NT2/D1 (cell line): ENCODE measurements at places on chromosomes 7 and 10.

DNA sequence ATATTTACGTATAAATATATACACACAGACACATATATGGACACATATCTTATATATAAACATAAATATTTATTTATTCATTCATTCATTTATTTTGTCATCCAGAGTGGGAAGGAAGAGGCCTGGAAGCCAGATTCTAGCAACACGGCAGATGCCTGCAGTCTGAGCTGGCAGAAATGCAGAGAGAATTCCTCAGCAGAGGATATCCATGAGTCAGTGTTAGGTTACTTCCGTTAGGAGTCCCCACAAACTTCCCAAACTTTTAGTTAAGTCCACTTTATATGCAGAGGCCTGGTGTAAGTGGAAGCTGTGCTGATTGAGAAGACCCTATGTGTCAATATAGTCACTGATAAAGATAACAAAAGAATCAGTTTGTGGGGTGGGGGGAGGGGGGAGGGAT lies 89.6 kb downstream of the PPP1R17 start:
- no peak for DNase-seq

- no peak for DNase-seq
Observed at GRCh38 chr7:5793361-5794072, 12.1 kb upstream of the RNF216 start.

DNA sequence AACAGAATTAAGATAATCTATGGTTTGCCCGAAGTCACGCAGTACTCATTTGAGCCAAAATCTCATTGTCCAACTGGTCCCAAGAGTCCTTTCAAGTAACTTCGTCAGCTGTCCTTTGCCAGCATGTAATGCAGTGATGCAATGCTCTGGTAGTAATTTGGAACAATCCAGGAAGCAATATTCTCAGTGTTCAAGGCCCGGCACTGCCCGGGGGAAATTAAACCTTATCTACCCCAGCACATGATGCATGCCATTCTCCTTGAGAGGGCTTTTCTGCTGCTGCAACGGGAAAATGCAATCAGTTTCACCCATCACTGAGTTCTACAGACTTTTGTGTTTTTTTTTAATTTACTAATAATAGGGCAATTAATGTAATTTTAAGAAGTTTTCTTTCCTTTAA lies 77.6 kb upstream of the NME8 start:
- no peak for DNase-seq

- DNase-seq, result no peak
Observed at GRCh38 chr10:114172776-114173602, 1.0 kb downstream of the CCDC186 start.

- DNase-seq, result peak; percentile 6
Observed at GRCh38 chr7:154568346-154568745, 434.6 kb downstream of the PAXIP1 start.

DNA sequence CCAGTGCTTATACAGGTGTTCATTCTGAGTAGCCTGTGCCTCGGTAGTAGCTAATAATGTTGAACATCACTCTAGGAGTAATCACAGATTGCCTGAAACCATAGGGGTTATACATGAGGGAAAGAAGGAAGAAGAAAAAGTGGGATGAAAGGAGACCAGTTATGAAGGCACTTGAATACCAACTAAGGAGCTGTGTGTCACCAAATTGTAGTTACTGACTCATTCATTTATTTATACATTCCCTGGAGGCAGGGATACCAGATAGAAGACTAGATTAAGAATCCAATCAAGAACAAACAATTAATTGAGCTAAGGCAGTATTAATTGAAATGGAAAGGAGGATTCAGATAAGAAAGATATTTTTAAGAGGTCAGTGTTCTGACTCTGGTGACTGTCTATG lies 129.6 kb upstream of the PRPS1L1 start:
- no peak for DNase-seq

DNA sequence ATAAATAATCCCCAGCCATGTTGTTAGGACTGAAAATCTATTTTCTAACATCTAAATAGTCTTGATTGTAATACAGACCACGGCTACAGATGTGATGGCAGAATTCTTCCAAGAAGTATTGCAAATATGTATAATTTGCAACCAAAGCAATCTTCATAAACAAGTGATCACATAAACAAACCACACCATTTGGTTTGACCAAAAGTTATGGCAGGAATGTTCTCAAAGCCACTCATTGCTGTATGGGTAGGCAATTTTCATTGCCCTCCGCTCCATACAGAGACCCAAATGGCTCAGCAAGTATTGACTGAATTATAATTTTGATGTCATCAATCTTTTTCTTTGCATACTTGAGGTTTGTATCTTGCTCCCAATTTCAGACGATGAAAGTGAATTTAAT lies 19.0 kb upstream of the RHOBTB1 start:
- DNase-seq, result no peak

DNA sequence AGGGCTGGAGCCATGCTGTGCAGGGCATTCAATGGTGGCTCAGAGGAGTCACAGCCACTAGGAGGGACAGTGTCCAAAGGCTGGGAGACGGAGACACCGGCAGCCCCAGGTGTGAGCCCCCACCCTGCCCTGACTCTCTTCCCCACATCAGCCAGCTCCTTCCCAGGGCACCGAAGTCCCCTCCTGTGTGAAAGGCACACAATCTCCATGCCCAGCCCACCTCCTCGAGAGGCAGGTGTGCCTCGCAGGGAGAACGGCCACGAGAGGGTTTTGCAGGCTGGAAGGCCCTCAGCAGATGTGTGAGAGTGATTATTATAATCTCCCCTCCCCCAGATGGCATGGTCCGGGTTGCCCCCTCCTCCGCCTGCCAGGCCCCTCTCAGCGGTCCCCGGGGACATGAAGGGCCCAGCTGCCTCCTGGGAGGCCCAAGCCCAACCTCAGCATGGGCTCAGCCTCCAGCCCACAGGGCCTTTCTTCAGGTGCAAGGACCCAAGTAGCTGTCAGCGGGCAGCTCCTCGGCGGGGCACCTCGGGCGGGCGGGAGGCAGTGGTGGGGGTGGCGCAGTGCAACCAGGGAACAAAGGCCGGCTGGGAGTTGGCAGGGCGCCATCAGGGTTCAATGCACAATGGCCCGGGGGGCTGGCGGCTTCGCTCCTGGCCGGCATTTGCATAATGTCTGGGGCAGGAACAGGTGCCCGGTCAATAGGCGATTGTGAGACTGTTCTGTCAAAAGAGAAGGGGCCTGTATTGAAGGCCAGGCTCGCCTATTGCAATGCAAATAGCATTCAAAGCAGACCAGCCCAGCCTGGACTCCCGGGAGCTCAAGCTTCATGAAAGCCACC lies 155.3 kb upstream of the ZMIZ1 start:
- peak; percentile 70 for DNase-seq

DNA sequence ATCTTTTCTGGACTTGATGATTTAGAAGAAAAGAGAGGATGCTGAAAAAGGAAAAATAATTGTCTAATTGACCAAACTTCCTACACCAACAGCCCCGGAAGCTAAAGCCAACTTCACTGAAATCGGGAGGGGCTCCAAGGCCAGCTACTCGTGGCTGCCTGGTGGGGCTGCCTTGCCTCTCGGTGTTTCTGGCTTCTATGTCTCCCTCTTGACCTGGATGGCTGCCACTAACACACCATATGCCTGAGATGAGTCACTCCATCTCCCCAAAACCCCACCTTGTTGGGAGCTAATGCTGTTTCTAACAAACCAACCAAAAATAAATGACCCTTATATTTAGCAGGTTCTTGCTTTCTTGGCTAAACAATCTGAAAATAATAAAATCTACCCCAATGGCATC lies 87.6 kb upstream of the AFAP1L2 start:
- no peak for DNase-seq

DNA sequence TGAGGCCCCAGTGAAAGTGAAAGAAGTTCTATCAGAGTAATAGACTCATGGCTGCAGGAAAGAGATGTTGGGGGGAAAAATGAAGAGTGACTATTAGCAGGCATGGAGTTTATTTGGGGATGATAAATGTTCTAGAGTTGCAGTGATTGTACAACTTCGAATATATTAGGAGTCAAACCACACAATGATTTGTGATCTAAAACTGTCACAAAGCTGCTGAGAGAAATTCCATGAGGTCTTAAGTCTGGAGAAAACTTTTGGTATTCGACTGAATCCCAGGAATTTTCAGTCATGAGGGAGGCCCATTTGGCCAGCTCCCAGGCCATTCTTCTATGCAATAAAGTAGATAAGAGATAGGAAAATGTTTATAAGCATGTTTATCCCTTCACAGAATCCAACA lies 55.9 kb upstream of the UNC5B start:
- no peak for DNase-seq

GRCh38 chr10:131959841-131960240 lies 21.9 kb downstream of the BNIP3 start:
- DNase-seq, result no peak

DNA sequence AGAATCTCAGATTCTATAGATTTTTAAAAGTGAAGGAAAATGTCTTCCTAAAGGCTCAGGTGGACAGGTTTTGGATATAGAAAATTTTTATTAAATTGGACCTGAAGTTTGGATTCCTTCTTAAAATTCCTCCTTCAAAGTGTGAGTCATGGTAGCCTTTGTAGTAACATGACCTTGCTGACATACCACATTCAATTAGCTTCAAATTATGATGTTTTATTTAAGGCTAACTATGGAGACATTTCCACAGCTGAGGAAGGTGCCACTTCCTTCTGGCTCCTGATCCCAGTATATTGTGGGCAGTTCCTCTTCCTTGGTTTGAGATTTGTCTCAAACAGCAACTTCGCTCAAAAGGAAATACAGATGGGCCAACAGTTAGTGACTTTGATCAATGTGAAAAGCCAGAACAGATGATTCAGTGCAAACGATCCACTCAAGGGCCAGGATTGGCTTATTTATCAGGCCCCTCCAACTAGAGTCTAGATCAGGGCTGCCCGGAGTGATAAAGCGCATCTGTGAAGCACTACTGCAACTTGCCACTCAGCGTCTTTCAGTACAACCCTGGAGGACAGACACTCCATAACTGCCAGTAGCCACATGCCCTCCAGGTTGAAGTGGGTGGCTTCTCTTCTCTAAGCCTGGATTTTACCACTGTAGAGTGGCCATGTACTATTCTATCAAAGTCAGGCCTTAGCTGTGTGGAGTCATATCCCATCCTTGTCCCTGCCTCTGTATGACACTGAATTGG lies 573.5 kb downstream of the KIF20B start:
- DNase-seq, result no peak

DNA sequence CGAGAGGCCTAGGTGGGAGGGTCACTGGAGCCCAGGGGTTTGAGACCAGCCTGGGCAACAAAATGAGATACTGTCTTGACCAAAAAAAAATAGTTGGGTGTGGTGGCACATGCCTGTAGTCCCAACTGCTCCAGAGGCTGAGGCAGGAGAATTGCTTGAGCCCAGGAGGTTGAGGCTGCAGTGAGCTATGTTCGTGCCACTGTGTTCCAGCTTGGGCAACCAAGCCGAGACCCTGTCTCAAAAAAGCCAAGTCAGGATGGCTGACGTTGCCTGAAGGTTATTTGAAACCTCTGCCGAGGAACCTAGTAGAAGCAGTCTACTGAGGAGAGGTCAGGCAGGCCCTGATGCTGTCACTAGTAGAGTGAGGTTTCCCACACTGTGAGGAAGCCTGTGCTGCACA lies 22.8 kb downstream of the DNAJB6 start:
- DNase-seq, result no peak

GRCh38 chr10:106278383-106278782 lies 886.1 kb downstream of the SORCS1 start:
- DNase-seq, result no peak

GRCh38 chr10:15780353-15781135 lies 60.8 kb upstream of the ITGA8 start:
- no peak for DNase-seq

DNA sequence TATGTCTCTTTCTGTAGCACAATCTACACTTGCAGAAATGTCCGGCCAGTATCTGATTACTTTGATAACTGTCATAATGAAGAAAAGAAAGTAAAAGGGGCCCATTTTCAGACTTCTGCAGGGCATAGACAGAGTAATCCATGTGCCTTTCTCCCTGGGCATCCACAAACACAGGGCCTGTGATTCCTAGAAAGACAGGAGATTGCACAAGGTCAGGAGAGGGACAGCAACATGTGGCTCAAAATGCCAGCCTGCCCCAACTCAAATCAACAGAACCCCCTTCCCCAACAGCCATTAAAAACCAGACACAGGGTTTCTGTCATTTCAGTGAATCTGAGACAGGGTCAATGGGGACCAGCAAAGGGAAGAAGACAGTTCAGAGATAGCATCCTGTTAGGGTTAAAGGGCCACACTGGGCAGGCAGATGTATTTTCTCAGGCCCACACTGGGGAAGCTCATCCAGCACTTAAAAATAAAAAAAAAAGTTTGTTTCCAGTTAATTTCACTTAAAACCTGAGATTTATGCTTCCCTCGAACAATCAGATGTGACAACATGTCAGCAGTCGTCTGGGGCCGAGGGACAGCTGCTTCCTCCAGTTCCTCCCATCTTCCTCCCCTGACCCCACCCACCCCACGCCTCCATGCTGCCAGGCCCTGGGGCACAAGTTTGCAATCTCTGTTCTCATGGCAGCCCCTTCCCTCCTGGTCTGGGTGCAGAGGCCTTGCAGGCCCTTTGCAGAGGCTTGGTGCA lies 30.7 kb upstream of the ACSL5 start:
- DNase-seq, result no peak

DNA sequence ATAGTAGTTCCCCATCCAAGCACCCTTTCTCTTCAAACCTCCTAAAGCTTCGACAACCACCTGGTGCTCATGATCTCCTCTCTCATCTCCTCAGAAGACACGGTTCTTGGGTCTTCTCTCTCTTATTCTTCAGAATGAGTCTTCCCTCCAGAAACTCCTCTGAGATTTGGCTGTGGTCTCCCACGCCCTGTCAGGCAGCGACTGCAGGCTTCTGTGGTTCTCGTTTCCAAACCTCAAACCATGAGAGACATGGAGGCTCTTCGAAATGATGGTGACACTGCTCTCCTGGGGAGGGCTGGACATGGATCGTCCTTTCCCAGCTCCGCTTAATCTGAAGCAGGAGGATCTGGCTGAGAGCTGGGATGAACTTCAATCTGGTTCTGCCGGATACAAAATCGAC lies 78.6 kb upstream of the PITRM1 start:
- DNase-seq, result no peak

GRCh38 chr7:136807598-136807997 lies 60.9 kb upstream of the CHRM2 start:
- peak; percentile 9 for DNase-seq

GRCh38 chr7:43201912-43202311 lies 89.5 kb downstream of the HECW1 start:
- no peak for DNase-seq

GRCh38 chr7:125618516-125618915 lies 688.9 kb upstream of the POT1 start:
- no peak for DNase-seq

- no peak for DNase-seq
Observed at GRCh38 chr7:114021135-114021534, 102.3 kb upstream of the PPP1R3A start.

- no peak for DNase-seq
Observed at GRCh38 chr10:23824822-23825221, 384.1 kb upstream of the KIAA1217 start.

- no peak for DNase-seq
Observed at GRCh38 chr10:19629567-19629966, 186.7 kb upstream of the PLXDC2 start.

DNA sequence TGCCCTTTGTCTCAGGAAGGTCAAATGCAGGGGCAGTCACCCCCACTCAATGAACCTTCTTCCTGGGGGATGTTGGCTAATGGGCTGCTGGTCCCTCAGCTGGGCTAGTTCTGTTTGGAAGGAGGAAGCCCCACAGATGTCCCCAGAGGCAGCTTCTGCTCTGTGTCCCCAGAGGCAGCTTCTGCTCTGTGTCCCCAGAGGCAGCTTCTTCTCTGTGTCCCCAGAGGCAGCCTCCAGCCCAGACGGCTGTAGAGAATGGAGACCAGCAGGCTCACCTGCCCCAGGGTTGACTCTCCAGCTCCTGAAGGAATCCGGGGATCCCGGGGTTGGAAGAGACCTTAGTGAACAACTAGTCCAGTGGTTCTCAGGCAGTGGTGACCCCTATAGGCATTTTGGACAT lies 62.5 kb upstream of the LEP start:
- DNase-seq, result no peak
